ENCODE measurements at places on chromosomes 2 and 18. TPM values are rescaled to one million over a fixed set of nuclear protein-coding genes. Genes with fewer than 3 reads are reported as not detected.

DNA sequence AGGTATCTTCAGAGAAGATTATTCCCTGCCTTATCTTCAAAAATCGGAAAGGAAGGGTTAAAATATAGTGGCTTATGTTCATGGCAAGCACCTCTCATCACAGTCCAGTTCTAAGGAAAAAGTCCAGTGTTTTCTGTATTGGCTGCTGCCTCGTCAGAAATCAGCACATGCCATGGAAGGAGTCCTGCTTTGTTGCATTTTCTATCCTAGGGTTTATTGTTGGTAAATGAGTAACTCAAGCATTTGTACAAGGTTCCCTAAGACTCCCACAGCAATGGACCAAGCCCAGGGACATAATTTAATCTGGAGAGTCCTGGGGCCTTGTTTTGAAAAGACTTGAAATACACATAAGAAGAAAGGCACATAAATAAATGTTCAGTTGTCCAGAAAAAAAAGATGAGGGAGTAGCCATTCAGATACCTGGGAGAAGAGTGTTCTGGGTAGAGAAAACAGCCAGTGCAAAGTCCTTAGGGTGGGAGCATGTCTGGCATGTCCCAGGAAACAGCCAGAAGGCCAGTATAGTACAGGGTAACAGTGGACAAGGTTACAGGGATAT is 26.4 kb downstream of the NBEAL1 start:
- no peak for DNase-seq

DNA sequence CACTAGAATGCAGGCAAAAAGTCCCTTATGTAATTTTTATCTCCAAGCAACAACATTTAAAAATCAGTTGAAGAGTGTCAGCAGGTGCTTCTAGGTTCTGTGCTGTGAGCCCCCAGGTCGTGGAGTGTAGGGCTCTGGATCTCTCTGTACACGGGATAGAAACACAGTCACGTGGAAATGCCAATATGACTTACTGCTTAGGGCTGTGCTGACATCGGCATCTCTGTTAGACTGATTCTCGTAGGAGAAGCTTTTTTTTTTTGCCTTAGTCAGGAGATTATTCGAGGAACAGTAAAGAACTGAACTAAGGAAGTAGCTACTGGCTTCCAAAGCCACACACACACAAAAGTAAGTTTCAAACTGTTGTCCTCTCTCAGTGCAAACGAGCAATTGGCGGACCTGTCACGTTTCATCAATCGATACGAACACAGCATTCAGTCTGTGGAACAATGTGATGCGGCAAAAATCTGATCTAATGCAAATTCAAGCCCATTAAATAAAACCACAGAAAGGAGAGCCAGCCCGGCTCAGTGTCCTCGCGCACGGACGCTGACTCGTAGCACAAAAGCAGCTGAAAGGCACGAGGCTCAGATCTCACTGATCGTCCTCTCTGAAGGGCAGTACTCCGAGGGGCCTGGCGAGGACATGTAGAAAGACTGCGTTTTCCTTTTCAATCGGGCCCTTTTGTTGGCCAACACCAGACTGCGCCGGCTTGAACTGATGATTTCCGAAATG is 41.5 kb downstream of the PRELID3A start:
- no peak for DNase-seq

- no peak for DNase-seq
Observed at GRCh38 chr2:165402162-165402561, 67.3 kb upstream of the CSRNP3 start.

DNA sequence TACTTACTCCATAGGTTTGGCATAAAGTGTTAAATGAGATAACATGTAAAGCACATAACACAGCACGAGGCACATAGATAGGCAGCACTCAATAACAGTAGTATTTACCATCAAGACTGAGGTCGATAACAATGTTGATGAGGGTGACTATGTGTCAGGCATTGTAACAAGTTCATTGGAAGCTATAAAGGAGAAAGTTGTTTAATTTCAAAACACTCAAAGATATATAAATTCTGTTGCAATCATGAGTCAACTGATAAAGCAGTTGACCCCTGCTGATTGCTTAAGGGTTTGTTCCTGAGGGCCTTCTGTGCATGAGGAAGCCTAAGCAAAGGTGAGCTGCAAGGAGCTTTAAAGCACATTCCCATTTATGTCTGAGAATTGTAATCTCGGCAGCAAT is 760.5 kb downstream of the SATB2 start:
- DNase-seq, result no peak

- peak; percentile 70 for DNase-seq
Observed at GRCh38 chr2:112768432-112768831, 4.0 kb upstream of the CKAP2L start.

Gene FAM237A
- total RNA-seq, result not detected

DNA sequence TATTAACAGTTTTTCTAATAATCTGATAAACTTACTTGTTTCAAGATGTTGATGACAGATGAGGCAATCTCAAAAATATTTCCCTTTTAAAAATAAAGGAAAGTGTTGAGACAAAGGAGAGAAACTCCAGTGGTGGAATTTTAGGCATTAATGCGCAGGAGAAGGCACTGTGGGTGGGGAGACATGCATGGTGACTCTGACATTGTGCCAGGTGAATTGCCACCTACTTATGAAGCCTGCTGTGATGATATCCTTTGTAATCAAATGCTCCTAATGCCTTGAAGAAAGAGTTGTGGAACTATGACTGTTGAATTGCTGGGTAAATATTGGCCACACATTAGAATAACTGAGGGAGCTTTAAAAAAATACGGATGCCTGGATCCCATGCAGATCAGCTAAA is 101.4 kb downstream of the PLA2R1 start:
- no peak for DNase-seq

Measured in RPMI7951 (cell line).